ENCODE measurements at places on chromosomes 2 and 18. TPM values are rescaled to one million over a fixed set of nuclear protein-coding genes. Genes with fewer than 3 reads are reported as not detected.

GRCh38 chr2:181683518-181684453 is 3.5 kb upstream of the NEUROD1 start:
- no peak for DNase-seq

- no peak for DNase-seq
These were observed 112.3 kb downstream of the GALNT1 start for GRCh38 chr18:35693829-35694228.

- DNase-seq, result no peak
These were observed 314.4 kb upstream of the CDH7 start for GRCh38 chr18:65436430-65436829.

DNA sequence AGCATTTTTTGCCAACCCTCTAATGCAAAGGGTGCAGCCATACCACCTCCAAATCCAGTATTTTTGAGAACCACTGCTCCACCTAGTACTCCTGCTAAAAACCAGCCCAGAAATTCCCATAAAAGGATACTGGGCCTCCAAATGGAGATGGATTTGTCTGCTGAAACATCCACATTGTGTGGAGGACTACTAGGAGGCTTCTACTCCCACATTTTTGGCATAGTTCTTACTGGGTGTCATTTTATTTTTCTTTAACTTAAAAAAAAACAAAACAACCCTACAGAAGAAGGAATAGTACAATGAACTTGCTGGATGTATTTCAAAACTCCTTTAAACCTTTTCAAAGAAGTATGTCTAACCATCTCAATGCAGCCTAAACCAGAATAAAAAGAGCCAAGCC is 219.2 kb downstream of the SRBD1 start:
- DNase-seq, result no peak

GRCh38 chr2:33134086-33134771 is 187.5 kb downstream of the LTBP1 start:
- peak; percentile 98 for DNase-seq

The GALNT5 gene
- not detected for total RNA-seq

The SDC1 gene
- 362 TPM for total RNA-seq

The KCNF1 gene
- total RNA-seq, result 1.3 TPM

- peak; percentile 79 for DNase-seq
These were observed 233.7 kb downstream of the METTL4 start for GRCh38 chr18:2337552-2338141.

DNA sequence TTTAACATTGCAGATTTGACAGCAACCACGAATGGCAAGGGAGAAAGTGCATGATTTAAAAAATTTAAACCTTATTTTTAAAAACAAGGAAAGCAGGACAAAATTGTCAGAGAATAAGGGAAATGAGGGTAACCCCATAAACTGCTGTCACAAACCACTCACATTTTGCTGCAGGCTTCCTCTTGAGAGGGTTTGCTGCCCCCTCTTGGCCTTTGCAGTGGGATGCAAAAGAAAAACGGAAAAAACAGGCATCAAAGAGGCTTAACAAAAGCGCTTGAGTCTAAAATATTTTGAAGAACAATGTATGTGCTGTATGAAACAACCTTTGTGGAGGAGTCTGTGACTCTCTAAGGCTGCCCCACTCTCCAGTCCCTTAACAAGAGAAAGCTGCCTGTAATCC is 91.6 kb downstream of the TMX3 start:
- DNase-seq, result peak; percentile 78

DNA sequence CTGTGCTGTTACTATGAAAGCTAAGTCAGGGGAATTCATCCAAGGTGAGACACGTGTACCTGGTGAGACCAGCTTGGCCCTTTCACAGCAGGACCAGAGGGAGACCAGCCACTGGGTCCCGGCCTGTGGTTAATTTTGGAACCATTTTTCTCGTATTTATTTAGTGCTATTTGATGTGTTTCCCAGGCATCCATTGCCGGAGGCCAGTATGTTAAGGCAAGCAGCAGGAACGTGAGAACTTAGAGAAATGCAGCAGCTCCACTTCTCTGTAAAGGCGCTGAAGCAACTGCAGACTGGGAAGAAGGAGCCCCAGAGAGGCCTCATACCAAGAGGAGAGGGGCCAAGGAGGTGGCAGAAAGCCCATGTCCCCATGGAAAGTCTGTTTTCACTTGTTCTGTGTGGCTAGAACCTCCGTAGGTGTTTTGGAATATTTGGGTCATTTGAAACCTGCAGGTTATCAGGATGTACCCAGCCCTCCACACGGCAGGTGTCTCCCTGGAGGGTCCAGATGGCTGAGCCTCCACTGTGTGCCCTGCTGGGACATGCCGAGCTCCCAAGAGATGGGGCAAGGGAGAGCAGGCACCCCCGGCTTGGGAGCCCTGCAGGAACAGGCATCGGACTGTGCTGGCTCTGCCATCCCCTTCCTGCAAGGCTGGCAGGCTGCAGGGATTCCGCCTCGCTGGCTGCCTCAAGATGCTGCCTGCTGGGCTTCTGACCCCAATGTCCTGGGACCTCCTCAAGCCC is 256.0 kb upstream of the RAB6C start:
- DNase-seq, result no peak

The APCDD1 gene
- total RNA-seq, result not detected

DNA sequence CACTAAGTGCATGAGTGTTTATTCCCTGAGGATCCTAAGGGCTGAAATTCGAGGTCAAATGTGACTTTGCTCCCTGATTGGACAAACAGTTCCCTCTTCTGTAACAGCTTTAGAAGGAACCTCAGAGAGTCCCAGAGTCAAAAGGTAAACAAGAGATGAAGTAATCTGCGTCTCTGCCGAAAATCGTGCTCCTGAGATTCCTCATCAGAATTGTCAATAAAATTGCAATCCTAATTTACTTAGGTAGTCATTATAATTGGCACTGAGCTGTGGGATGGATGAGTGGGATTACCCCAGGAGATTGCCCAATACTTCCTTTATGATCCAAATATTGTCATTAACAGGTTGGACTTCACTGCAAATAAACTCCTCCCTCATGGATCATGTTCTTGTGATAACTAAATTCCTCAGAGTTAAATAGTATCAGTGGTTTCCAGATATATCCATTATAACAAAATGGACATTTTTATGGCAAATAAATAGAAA is 907 bp upstream of the SUCLG1 start:
- peak; percentile 40 for DNase-seq

The SETBP1 gene
- 3.5 TPM for total RNA-seq

The ALPI gene
- not detected for total RNA-seq

DNA sequence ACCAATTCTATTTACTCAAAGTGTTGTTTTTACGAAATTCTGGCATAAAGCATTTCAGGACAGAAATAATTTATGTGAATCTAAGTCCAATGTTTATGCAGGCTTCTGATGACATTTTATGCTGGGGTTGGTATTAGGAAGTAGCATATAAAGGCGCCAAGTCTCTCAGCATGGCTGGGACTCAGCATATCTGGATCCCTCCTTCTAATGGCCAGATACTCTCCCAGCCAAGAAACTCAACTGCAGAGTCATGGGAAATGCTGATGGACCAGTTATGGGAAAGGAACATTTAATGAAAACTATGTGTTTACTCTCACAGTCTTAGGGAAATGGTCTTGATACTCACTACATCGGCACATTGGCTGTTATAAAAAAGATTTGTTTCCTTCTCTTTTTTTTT is 392.2 kb downstream of the ARHGAP15 start:
- no peak for DNase-seq

DNA sequence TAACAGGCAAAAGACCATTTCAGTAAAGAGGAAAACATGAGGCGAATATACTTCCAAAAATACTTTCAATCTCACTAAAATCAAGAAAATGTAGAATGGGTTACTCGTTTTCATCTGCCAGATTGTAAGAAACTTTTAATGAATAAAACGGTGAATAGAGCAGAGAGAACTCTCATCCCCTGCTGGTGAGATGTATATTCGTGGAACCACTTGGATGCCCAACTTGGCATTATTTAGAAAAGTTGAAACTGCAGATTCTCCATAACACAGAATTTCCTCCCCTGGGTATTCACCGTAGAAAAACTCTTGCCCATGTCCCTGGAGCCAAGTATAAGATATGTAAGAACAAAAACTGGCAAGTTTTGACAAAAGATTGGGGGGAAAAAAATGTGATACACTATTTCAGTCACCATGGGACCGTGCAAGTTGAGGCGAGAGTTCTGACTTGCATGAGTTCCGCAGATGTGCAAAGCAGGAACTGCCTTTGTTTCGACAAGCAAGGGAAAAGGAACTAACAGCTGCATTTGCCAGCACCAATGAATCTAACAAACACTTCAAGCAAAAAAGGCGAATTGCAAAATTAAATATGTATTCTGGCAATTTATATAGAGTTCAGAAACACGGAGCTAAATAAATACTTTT is 14.8 kb downstream of the TIMM21 start:
- DNase-seq, result no peak

The C2orf81 gene
- 1.6 TPM for total RNA-seq

DNA sequence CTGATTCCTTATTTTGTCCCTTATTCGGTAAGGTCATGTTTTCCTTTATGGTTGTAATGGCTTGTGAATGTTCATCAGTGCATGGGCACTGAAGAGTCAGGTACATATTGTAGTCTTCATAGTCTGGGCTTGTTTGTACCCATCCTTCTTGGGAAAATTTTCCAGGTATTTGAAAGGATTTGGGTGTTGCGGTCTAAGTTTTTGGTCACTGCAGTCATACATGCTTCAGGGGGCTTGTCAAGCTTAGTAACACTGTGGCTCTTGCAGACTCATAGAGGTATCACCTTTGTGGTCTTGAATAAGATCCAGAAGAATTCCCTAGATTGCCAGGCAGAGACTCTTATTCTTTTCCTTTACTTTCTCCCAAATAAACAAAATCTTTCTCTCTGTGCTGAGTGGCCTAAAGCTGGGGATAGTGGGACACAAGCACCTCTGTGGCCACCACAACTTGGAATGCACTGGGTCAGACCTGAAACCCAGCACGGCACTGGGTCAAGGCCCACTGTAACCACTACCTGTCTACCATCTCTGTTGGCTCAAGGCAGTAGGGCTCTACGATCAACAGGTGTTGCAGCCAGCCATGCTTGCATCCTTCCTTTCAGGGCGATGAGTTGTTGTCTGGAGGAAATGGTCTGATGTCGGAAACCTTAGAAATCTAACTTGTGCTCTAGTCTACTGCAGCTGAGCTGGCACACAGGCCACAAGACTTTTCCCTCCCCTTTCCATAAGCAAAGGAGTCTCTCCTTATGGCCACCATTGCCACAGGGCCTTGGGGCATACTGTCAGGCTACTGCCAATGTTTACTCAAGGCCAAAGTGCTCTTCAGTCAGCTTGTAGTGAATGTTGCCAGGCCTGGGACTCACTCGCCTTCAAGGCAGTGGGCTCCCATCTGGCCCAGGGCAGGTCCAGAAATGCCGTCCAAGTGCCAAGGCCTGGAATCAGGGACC is 21.5 kb downstream of the IL1RN start:
- DNase-seq, result peak; percentile 39

The SCYGR4 gene
- total RNA-seq, result not detected

The SCN2A gene
- 0.46 TPM for total RNA-seq

The GLI2 gene
- total RNA-seq, result 30.3 TPM

The USP14 gene
- 31.9 TPM for total RNA-seq

The SLC9A4 gene
- total RNA-seq, result 0.04 TPM

The RGPD3 gene
- 0.04 TPM for total RNA-seq

DNA sequence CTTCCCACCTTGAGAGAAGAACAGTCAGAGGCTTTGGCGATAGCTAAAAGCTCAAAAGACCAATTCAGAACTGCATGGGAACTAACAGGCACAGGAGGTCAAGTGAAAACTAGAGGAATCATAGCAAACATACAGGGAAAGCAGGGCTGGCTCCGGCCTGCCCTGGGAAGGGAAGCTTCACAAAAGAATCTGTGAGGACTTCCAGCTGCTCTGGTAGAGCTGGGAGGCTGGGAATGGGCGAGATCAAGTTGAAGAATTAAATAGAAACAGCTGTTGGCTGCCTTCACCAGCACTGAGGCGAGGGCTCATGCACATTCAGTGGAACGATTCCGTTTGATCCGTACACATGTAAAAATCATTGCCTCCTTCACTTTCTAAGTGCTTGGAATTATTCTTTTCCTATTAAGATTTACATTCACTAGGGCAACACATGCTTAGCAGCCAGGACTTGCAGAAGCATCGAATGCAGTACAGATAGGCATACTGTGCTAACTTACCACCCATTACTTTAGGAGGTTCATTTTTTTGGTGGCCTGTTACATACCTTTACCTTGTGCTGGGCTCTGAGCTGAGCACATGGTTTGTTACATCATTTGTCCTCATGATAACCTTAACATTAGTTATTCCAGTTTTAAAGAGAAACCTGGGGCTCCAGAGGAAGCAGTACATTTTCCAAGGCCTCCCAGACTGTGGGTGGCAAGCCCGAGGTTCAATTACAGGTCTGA is 125.4 kb upstream of the RNF152 start:
- no peak for DNase-seq

- peak; percentile 27 for DNase-seq
These were observed 11.8 kb downstream of the CHRNA1 start for GRCh38 chr2:174752403-174753037.

The HNRNPA3 gene
- total RNA-seq, result 90.2 TPM

The C1GALT1C1L gene
- not detected for total RNA-seq

GRCh38 chr2:79585701-79586433 is 73.0 kb downstream of the CTNNA2 start:
- peak; percentile 9 for DNase-seq

The CXCR1 gene
- total RNA-seq, result not detected

- no peak for DNase-seq
These were observed 6.1 kb downstream of the INO80D start for GRCh38 chr2:206079699-206080465.

The FKBP1B gene
- total RNA-seq, result 2.7 TPM

DNA sequence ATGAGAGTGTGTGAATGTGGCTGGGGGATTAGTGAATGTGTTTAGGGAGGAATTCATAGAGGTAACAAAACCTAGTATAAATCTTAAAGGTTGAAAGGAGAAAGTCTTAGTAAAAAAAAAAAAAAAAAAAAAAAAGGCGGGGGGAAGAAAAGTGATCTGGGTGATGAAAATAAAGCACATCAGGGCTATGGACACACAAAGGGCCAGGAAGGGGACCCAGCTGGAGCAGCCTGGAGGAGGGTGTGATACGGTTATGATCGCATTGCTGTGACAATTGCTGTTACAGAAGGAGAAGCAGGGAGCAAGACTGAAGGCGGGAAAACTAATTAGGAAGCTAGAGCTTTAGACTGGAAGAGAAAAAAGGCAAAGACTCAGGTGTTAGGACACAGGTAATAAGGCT is 85.4 kb downstream of the DLGAP1 start:
- no peak for DNase-seq

The TMEM247 gene
- not detected for total RNA-seq

GRCh38 chr2:12809526-12809925 is 92.8 kb downstream of the TRIB2 start:
- DNase-seq, result no peak

DNA sequence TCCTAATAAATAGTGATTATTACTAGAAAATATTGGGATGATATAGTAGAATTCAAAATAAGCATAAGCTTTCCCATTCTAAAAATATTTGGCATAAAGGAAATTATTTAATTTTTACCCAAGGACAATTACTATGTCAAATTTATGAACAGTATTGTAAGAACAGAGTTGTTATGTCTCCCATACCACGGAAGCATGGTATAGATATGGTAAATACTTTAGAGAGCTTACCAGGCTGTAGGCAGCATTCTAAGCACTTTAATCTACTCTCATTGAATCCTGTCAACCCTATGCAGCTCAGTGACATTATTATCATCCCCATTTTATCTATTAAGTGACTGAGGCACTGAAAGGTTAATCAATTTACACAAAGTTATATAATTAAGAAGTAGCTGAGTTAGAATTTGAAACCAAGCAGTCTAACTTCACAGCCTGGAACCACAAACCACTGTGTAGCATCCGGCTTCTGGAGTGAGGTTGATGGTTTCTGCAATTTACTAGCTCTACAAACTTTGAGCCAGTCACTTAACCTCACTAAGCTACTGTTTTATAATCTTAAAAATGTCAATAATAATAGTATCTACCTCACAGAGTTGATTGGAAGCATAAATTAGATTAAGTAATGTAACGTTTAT is 323.7 kb downstream of the ARHGAP15 start:
- DNase-seq, result no peak

Measured in PC-3 (cell line).